M059J (cell line): ENCODE measurements at places on chromosomes 5 and 9.
A peak's percentile ranks its signal among the peaks of the same experiment; 100 is the strongest.

DNA sequence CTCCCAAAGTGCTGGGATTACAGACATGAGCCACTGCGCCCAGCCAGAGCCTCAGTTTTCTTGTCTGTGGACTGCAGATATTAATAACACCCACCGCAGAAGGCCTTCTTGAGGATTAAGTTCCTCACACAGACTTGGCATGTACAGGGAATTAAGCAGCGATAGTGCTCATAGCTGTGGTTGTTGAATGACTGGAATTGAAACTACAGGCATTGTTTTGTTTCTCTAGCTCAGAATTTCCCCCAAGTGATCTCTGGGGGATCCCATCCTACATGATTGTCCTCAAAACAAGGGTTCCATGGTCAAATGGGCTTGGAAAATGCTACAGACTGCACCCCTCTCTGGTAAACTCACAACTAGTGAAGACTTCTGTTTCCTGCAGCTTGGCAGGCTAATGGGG lies 44.2 kb upstream of the TDRD7 start:
- DNase-seq: no peak

DNA sequence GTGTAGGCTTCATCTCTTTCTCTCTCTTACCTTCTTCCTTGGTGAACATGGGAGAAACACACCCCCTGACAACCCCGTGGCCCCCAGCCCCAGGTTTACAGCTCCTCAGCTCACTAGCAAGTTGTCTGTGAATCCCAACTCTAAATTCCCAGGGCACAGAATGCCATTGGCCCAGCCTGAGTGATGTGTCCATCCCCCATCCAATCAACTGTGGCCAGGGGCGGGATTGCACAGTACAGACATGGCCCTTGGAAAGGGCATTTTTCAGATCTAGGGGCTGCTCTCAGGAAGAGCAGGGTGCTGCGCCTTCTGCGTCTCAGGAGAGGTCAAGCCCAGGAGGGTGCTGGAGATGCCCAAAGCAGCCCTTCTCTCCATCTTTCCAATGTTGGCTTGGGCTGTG lies 48.2 kb upstream of the ASS1 start:
- no peak for DNase-seq

- DNase-seq: peak; percentile 35
These were observed 48.7 kb downstream of the RUSC2 start for GRCh38 chr9:35538361-35539234.

DNA sequence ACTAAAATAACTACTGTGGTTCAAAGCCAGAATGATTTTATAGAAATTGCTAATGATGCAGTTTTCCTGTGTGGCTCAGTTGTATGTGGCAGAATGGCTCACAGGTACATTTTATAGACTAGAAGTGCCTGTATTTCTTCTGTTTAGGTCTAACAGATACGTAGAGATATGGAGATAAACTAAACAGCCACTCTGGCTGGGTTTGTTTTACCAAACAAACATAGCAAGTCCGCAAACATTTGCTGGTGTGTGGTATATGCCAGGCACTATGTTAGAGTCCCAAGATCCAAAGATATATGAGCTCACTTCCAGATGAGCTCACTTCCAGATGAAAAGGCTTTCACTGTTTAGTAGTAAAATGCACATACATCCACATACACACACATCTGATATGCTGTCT lies 24.4 kb downstream of the ADRB2 start:
- no peak for DNase-seq

GRCh38 chr5:142313682-142314081 lies 11.1 kb downstream of the SPRY4 start:
- DNase-seq: no peak

GRCh38 chr9:31715250-31715649 lies 669.2 kb upstream of the ACO1 start:
- peak; percentile 4 for DNase-seq

- DNase-seq: no peak
These were observed 138.8 kb upstream of the WWC1 start for GRCh38 chr5:168152660-168153059.

GRCh38 chr9:12847561-12847960 lies 72.7 kb downstream of the LURAP1L start:
- DNase-seq: no peak

- no peak for DNase-seq
These were observed 78.2 kb downstream of the RAI14 start for GRCh38 chr5:34734326-34734725.

GRCh38 chr9:132731230-132731629 lies 61.0 kb downstream of the GTF3C4 start:
- no peak for DNase-seq

DNA sequence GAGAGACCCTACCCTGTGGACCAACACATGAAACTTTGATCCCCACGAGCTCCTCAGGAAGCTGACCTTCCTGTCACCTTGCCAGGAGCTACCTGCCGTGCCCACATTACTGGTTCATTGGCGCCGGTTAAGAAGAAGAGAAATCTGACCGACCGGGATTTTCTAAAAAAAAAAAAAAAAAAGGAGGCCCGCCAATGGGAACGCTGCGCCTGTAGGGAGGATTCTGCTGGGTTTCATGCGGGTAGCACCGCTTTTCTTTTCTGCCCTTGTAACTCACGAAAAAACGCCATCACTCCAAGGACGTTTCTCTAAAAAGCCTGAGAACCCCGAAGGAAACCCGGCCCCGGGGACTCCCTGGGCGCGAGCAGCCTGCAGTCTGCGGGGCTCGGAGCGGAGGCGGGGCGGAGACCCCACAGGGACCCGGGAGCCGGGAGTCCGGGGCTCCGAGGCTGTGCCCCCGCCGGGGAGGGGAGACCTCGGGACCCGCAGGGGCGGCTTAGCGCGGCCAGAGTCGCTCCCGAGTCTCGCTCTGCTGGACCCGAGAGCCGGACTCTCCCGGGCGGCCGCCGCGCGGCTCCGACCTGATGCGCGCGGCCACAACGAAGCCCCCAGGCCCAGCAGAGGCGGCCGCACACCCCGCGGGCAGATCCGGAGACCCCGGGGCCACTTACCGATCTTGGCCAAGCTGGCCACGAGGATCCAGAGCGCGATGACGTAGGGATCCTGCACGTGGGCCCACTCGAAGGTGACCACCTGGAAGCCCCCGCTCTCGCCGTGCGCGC lies 617 bp downstream of the SLC9A3 start:
- no peak for DNase-seq

- DNase-seq: no peak
These were observed 7.0 kb downstream of the UBE2QL1 start for GRCh38 chr5:6455571-6456200.

DNA sequence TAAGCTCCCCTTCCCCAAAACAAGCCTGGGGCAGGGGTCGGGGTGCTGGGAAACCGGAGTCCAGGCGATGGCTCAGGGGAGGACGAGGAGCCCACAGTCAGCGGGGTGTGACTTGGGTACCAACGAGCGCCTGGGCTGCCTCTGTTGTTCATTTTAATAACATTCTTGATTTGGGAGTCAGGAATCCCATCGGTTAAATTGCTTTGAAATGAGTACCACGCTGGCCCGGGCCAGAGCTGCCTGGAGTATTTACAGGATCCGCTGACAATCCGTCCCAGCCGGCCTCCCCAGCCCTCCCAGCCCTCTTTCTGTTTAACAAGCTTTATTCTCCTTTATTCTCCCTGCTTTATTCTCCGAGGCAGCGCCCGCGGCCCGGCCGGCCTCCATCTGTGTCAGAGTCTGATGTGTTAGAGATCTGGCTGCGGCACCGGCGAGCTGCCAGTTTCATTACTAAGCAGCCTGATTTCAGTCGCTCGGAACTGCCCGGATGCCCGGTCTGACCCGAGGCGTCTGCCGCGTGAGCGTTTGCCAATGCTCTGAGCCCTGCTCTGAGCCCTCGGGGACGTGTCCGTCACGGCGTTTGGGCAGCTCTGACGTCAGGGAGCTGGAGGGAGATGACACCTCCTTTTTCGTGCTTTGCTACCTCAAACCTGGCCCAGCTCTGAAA lies 16.5 kb upstream of the QRFP start:
- DNase-seq: peak; percentile 95

GRCh38 chr5:159031513-159031912 lies 68.2 kb downstream of the EBF1 start:
- DNase-seq: peak; percentile 19

DNA sequence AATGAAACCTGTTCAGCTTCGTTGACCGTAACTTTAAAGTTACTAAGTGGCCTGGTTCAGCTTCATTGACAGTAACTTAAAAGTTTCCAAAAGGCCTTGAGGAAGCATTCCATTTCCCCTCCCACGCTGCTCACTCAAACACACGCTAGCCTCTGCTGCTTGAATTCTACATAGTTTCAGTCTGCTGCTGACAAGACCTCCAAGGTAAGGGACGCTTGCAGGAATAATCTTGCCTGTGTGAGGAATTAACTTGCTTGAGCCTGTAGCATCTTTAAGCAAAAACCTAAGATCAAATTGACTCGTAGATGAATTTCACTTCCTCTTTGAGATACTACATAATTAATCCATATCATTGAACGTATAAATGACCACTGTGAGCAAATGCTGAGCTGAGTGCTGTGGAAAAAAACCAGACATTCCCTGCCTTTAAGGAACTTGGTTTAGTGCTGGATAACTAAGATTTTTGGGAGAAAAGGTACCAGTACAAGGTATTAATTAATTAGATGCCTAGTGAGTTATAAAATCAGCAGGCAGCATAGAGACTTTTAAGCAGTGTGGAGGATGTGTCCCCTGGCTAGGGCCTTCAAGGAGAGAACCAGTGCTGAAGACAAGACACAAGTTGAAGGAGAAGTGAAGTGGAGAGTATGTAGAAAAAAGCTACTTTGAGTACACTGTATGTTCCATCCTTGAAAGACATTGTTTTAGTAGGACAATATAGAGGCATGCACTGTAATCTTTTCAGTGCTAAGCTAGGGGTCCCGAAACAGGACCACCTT lies 39.2 kb downstream of the GRAMD2B start:
- no peak for DNase-seq

GRCh38 chr9:125683486-125683885 lies 23.5 kb downstream of the MAPKAP1 start:
- peak; percentile 67 for DNase-seq

DNA sequence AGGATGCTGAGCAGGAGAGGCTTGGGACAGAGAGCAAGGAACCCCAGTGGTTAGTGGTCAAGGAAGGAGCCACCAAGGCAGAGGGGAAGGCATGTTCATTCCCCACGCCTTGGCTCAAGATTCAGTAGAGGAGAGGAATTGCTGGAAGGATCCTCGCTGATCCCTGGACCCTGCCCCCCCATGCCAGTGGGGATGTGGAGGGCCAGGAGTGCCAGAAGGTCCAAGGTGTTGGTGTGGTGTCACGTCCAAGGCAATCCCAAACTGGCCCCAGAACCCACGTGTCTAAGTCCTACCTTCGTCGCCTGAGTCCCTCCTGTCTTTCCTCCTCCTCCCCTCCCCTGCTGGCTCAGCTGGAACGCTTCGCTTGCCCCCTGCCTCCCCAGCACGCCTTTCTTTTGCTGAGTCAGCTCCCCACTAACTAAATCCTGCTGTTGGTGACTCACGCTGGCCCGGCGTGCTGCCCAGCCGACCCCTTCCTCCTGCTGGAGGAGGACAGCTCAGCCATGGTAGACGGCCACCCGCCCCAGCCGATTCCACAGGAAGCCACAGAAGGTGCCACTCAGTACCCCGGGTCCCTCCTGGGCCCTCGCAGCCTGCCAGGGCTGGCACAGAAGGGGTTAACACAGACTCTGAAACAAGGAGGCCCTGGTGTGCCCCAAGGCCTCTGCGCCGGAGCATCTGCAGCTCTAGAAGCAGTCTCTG lies 37.6 kb upstream of the ORM1 start:
- peak; percentile 94 for DNase-seq

- no peak for DNase-seq
These were observed 376.9 kb upstream of the KCNN2 start for GRCh38 chr5:113984928-113985327.

DNA sequence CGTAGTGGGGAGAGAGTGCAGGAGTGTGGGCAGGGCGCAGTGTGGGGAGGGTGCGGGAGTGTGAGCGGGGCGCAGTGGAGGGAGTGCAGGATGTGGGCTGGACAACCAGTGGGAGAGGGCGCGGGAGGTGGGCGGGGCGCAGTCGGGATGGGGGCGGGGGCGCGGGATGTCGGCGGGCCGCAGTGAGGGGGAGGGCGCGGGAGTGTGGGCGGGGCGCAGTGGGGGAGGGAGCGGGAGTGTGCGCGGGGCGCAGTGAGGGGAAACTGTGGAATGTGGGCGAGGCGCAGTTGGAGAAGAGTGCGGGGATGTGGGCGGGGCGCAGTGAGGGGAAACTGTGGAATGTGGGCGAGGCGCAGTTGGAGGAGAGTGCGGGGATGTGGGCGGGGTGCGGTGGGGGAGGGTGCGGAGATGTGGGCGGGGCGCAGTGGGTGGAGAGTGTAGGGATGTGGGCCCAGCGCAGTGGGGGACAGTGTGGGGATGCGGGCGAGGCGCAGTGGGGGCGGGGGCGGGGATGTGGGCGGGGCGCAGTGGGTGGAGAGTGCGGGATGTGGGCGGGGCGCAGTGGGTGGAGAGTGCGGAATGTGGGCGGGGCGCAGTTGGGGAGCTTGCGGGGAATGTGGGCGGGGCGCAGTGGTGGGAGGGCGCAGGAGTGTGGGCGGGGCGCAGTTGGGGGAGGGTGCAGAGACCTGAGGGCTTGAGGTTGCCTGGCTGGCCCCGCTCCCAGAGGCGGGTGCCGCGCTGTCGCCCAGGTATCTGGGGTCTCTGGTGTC lies at the start of gene NXNL2:
TSS of gene NXNL2 (plus strand) at position 723 of the 770 bp plus-strand sequence. CDS start 257 bp downstream, outside the sequence.
- no peak for DNase-seq

GRCh38 chr9:93822229-93822628 lies 132.9 kb downstream of the BARX1 start:
- DNase-seq: no peak

- DNase-seq: no peak
These were observed 38.2 kb downstream of the GZMK start for GRCh38 chr5:55062039-55062779.

DNA sequence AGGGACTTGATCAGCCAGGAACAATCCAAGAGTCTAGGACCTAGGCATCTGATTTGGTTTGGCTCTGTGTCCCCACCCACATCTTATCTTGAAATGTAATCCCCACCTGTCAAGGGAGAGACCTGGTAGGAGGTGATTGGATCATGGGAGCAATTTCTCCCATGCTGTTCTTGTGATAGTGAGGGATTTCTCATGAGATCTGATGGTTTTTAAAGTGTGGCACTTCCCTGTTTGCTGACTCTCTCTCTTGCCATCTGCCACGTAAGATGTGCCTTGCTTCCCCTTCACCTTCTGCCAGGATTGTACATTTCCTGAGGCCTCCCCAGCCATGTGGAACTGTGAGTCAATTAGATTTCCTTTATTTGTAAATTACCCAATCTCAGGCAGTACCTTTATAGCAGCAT lies 201.7 kb upstream of the ACTBL2 start:
- DNase-seq: peak; percentile 54

DNA sequence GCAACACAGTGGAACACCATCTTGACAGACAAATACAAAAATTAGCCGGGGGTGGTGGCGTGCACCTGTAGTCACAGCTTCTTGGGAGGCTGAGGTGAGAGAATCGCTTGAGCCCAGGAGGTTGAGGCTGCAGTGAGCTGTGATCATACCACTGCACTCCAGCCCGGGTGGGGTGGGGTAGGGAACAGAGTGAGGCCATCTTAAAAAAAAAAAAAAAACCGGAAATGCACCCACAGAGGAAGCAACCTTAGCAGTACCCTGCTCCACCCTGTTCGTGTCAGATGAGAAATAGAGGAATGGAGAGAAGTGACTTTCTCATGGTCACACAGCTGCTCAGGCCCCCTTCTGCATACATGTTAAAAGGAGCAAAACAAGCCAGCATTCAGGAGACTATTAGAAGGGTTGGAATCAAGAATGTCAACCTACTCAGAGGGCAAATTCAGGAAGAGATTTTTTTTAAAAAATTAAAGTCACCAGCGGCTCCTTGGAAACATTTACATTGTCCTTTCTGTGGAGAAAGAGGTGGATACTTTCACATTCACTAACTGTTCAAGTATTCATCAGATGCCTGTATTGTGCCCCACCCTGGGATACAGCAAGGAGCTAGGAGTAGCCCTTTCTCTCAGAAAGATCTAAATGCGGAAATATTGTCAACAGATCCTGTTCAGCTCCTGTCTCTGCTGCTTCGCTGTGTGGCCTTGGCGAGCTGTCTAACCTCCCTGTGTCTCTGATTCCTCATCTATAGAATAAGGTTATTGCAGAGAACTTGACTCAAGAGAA lies 41.0 kb downstream of the CYFIP2 start:
- DNase-seq: no peak
